ENCODE measurements at places on chromosomes 12 and 14.

- no peak for DNase-seq
These were observed 8.8 kb downstream of the KRT80 start for GRCh38 chr12:52182898-52183543.

DNA sequence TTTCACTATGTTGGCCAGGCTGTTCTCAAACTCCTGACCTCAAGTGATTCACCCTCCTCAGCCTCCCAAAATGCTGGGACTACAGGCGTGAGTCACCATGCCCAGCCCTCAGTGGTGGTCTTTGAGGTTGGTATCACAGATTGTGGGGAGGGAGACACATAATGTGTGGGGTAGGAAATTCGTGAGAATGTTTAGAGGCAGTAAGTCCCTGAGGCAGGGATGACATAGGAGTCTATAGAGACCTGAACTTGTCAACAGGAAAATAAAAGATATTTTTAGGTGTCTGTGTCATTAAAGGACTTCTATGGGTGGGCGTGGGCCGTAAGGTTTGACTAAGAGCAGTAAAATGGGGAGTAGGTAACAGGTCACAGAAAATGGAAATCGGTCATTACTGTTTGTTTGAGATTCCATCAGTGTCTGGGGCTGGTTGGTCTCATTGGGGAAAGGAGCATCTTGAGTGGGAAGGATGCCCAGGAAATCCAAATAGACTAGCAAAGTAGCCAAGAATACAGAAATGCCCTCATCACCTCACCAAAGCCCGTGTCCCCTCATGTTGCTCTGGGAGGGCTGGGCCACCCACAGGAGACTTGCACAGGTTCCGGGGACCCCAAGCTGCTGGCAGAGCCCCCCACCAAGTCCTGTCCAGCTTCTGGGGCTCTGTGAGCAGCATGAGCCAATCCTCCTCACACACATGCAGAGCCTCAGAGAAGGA lies 63.6 kb upstream of the BCL2L14 start:
- DNase-seq: peak; percentile 58

GRCh38 chr12:95607642-95608041 lies 56.4 kb upstream of the USP44 start:
- no peak for DNase-seq

DNA sequence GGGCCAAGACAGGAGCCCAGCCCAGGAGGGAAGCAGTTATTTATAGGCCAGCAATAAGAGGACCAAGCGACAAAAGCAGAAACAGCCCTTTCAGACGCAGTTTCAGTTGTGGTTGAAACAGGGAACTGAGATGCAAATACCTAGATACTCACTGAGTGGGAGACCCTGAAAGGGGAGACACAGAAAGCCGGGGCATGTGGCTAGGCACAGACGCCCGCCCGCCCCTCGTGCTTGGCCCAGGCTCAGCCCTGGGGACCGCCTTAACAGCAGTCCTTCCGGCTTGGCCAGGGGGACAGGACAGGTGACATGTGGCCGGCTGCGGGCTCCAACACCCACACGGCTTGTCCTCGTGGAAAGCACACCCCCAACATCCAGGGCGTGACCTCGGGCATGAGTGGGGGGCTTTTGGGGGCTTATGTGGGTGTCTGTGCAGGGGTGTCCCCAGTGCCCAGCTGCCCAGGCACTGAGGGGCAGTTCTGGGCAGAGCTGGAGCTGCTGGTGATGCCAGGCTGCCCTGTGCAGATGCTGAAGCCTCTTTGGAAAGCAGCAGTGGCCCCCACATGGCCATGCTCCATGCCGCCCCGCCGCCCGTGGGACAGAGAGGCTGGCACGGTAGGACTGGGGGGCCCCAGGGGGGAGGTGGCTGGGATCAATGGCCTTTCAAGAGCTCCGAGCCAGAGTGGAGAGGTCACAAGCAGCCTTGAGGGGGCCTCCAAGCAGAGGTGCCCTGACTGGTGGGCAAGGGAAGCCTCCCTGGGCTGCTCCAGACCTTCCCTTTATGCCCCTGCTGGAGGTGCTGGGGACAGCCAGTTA lies 2.1 kb downstream of the PLD4 start:
- peak; percentile 94 for DNase-seq

- DNase-seq: no peak
These were observed 92.1 kb downstream of the BCL11B start for GRCh38 chr14:99179946-99180345.

DNA sequence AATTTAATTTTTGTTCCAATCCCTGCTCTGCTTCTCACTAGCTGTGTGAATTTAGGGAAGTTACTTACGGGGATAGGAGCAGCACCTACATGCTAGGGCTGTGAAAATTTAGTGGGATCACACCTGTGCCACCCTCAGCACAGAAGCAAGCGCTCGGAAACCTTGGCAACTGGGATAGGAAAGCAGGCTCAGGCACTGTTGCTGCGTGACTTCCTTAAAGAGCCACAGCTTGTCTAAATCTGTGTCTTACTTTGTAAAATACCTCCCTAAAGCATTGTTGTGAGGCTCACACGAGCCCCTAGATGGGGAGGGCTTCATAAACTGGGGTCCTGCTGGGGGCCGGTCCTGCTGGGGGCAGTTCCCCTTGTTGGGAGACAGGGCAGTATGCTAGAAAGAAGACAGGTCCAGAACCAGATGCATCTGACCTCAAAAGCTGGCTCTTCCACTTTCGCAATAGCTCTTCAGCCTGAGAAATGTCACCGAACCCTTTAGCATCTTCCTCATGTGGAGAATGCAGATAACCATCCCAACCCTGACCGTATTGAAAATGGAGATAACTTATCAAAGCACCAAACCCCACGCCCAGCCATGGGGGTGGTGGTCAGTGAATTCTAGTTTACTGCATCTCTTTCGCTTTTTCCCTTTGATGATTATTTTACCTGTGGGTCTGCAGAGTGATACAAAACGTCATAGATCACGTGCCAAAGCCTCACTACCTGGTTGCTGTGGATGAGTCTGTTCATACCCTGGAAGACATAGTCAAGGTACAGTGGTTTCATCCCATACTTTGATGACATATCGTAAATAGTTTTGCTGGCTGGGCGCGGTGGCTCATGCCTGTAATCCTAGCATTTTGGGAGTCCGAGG lies 54.1 kb downstream of the AK7 start:
- no peak for DNase-seq

DNA sequence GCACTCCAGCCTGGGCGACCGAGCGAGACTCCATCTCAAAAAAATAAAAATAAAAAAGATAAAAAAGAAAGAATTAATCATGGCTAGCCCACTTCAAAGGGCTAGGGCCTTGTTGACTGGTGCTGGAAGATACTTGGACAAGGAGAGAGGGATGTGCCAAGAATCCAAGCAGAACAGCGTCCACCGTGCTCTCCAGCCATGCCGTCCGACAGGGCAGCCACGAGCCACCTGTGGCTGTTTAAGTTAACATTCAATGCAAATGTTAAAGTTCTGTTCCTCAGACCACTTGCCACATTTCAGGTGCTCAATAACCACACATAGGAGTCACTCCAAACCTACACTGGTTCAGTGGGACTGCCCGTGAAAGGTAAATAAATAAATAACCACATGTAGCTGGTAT lies 21.4 kb downstream of the SLC6A13 start:
- no peak for DNase-seq

DNA sequence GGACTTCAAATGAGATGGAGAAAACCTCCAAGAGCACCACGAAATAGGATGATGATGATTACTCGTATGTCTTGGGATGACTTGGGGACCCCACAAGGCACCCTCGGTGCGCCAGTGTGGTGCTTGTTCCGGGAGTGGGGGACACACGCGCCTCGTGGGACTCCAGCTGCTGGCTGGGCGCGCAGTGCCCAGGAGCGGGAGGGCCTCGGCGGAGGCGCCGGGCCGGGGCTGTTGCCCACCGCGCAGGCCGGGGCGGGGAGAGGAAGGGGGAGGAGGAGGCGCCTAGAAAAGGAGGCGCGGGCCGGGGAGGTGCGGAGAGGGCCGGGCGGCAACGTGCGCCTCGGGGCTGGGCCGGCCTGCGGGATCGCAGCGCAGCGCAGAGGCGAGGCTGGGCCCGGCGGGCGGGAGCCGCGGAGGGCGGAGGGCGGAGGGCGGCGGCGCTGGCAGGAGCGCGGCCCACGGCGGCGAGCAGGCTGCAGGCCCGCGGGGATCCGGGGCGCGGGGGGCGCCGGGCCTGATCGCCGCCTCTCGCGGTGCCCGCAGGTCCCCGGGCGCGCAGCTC lies at the start of gene RFLNA:
Gene RFLNA, plus strand, starts transcription at position 314 of the 562 bp plus-strand sequence. CDS start 337 bp downstream, outside the sequence.
- no peak for DNase-seq

- DNase-seq: no peak
These were observed 45.7 kb downstream of the PRKAB1 start for GRCh38 chr12:119713551-119714031.

Data from GM12864 (cell line).